ENCODE measurements at places on chromosomes 2 and 18.

- no peak for DNase-seq
Measured at GRCh38 chr18:58362027-58362575, 266.8 kb downstream of the ALPK2 start.

DNA sequence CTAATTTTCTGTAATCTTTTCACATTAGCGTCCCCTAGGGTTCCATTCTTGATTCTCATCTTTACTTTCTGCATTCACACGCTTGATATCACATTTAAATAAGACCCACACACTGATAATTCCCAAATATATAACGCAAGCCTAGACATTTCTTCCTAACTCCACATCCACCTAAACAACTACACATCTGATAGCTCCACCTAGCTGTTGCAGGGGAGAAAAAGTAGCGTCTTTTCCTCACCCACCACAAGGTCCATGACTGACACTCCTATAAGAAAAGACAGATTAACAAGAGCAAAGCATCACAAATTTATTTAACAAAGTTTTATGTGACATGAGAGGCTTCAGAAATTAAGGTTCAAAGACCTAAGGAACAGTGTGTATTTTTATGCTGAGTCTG is 862.2 kb upstream of the DDX18 start:
- DNase-seq: no peak

- DNase-seq: no peak
Measured at GRCh38 chr2:199710551-199710950, 140.4 kb downstream of the FTCDNL1 start.

- no peak for DNase-seq
Measured at GRCh38 chr2:174573621-174574081, 24.0 kb downstream of the WIPF1 start.

- no peak for DNase-seq
Measured at GRCh38 chr2:113980946-113981345, 91.1 kb downstream of the ACTR3 start.

GRCh38 chr2:135744760-135745314 is 3.2 kb downstream of the UBXN4 start:
- no peak for DNase-seq

- no peak for DNase-seq
Measured at GRCh38 chr2:119748135-119748534, 11.6 kb upstream of the PTPN4 start.

DNA sequence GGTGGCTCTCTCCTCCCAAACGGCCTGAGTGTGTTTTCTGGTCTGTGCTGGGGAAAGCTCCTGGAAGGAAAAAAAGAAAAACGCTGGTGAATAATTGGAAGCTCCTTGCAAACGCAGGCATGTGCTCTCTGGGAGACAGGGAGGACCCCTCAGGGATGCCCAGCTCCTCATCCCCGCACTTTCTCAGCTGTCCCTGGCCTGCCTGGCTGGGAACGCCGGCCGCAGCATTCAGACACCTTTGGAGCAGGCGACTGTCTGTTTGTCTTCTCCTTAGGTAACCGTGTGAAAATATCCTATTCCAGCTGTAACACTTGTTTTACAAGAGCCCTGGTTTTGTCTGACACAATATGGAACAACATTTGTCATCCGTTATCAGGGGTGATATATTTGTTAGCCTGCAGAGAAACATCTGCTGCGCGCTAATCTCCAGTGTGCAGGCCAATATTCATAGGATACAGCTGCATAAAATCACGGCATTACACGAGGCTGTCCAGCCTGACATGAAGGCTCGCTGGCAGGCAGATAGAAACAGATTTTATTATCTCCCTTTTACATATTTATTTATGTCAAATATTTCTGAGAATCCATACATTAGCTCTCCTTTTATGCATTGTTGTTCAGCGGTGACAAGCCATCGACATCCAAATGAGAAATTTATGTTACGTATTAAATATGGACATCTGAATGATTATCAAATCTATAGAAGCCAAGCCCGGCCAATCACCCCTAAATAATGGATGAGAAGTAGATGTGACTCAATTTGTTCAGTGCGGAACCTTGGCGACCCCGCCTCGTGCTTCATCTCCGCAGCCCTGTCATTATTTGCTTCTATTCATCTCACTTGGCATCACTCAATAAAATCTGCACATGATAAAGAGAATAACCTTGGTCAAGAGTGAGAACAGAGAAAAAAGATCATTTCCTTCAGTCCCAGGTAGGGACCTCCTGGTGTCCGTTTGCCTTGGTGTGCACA is 675.1 kb upstream of the SALL3 start:
- no peak for DNase-seq

DNA sequence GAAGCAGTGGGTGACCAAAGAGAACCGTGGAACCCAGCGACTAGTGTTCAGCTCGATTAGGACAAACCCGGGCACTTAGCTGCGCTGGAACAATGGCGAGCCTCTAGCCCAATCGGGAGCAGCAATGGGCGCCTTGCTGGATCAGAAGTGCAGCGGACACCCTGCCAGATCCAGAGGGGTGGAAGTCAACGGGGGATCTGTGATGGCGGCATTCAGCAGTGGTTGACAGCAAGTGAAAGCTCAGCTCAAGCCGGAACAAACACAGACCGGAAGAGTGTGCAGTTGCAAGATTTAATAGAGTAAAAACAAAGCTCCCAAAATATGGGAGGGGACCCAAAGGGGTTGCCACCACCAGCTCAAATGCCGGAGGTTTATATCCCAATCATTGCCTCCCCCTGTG is 478.7 kb upstream of the REG3G start:
- DNase-seq: no peak
